ENCODE measurements at places on chromosomes 2 and 18.
A peak's percentile ranks its signal among the peaks of the same experiment; 100 is the strongest.

GRCh38 chr2:8174641-8175257 lies 507.1 kb upstream of the ID2 start:
- DNase-seq: peak; percentile 48

DNA sequence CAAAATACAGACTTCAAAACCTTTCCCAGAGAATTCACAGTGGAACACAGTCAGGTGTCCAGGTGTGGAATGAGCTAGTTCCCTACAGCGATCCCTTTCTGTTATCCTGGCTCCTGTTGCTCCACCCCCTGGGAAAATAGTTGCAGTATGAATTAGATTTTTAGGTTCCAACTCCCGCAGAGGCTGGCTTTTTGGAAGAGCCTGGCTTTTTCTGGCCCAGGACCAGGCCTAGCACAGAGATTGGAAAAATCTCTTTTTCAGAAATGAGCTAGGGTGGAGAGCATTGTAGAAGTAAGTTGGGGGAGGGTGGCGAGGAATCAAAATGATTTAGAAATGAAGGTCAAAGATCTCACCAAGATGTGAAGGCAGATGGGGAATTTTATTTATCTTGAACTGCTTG lies 27.1 kb downstream of the COL5A2 start:
- DNase-seq: no peak

GRCh38 chr2:11465485-11466306 lies at the start of gene E2F6:
E2F6 (minus strand) TSS chr2:11466161; CDS start chr2:11465879, 282 bp downstream.
- DNase-seq: peak; percentile 96

DNA sequence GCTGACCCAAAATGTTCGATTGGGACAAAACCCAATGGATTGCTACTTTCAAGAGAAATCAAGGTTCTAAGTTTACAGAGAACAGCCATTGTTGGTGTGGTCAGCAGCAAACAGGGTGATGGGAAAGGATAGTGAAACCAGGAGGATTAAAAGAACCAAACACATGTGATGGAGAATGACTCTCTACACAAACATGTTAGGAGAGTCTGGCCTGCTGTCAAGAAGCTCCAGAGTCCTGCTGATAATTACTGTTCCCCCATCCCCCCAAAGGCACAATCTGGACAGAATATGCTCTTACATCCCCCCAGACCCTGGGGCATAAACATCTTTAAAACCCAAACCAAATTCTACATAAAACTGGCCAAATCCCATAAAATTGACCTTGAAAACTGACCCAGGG lies 32.0 kb upstream of the ACYP2 start:
- peak; percentile 39 for DNase-seq

Measured in fibroblast of skin of scalp (primary cell).